Anterior cingulate cortex (tissue), 58 donors: ENCODE measurements at places on chromosomes 1 and 21.

- DNase-seq = no peak
Observed at GRCh38 chr21:30747159-30747558, at the start of gene KRTAP21-2. Gene KRTAP21-2 (minus strand): TSS chr21:30747259. CDS start chr21:30747202, 57 bp downstream.

GRCh38 chr1:201675143-201675542, 136.2 kb downstream of the NAV1 start:
- DNase-seq = no peak

GRCh38 chr21:45318556-45319404, 31.1 kb upstream of the POFUT2 start:
- no peak for DNase-seq

DNA sequence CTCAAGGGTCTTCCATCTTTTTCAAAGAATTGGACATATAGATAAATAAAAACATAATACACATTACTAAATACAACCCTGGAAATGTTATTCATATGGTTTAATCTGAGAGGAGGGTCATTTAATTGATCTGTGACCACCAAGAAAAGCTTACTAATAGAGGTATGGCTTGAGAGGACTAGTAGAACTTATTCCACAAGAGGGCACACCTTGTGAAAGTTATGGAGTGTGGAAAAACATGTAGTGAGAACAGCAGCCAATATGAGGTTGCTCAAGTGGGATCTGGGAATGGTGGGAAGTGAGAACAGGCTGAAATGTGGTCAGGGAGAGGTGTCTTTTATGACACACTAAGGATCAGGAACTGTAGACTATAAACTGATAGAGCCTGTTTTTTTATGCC, 973.5 kb upstream of the B3GALT2 start:
- DNase-seq = no peak

DNA sequence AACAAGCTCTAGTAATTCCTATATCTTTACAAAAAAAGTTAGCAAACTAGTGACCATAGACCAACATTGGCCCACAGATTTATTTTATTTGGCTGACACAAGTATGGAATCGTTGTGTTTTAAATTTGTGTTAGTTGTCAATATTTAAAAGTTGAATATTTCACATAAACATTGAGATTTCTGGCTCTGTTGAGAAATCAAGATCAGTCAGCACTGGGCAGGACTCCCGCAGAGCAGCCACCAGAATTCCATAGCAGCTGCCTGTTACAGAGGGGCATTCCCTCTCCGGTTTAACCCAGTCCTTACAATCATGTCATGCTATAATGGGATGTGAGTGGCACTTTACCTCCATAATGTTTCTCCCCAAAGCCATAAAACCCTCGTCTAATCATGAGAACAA, 79.2 kb upstream of the NRIP1 start:
- DNase-seq = no peak

DNA sequence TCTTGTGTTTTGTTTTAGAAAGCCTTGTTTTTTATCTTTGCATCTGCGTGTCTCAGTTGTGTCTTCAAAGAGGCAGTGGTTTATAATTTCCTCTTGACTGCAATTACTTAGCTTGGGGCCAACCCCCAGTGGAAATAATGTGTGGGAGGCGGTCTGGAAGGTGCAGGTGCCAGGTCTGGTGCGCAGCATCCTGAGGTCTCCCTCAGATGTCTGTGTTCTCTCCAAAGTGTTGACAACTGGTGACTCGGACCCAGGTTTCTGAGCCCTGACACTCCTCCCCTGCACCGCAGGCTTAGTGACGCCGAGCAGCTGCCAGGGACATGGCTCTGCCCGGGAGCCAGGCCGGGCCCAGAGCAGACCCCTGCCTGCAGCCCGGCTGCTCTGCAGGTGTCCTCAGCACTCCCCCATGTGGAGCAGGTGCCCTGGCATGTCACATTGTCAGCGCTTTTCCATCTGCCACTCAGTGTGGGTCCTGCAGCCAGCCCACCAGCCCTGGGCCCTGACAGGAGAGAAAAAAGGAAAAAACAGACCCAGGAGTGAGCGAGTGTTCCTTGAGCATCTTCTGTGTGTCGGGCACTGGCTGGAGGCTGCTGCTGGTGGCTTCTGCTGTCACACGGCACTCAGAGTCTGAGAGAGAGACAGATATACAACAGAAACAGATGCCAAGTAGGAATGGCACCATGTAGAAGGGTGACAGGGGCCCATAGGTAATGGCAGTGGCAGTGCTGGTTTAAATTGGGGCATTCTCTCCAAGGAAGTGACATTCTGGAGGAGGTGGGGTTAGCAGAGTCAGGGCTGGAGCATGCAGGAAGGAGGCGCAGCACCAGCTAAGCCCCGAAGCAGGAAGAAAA, 24.8 kb upstream of the SELENON start:
- DNase-seq = no peak

DNA sequence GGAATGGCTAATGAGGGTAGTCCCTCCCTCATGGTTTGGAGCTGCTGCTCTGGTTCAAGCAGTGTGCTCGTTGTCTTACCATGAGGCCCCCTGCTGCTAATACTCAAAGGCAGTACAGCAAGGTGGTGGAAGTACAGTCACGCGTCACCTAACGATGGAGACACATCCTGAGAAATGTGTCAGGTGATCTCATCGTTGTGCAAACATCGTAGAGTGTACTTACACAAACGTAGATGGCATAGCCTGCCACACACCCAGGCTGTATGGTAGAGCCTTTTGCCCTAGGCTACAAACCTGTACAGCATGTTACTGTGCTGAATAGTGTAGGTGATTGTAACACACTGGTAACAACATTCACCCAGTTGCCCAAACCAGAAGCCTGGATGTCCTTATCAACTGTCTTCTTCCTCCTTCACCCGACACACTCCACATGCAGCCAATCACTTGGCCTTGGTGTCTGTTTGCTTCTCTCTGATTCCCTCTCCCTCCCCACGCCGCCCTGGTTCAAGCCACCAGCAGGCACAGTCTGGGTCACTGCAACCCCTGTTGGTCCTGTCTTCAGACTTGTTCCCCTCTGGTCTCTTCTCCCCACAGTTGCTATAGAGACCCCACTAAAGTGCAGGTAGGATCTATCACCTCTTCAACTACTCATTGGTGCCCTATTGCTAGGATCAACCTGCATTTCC, 6.0 kb upstream of the KCNA2 start:
- DNase-seq = no peak
